Stimulated activated CD4-positive, alpha-beta T cell treated with anti-CD3 and anti-CD28 coated beads, Interleukin-15, amount 100 ng/mL, for 1 hour (primary cell): ENCODE measurements at places on chromosomes 7 and 10.

GRCh38 chr10:95414844-95415485 is 124.2 kb upstream of the PDLIM1 start:
- no peak for DNase-seq

GRCh38 chr7:87110778-87111177 is 41.5 kb upstream of the DMTF1 start:
- DNase-seq, result no peak

DNA sequence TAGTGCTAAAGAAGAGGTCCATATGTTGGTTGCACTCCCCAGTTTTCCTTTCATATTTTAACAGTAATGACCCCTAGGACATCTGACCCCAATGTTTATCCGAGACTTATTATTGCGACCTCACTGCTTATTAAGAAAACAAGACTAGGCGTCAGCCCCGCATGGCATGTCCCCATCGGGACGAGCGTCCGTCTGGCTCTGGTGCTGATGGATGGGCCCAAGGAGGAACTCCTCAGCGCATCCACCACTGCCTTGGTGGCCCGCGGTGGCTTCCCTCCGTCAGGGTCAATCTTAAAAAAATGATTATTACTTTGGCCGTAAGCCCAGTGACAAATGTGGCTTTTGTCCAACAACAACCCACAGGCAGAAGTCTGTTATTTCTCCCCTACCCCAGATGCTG is 40.1 kb upstream of the CXCL12 start:
- DNase-seq, result no peak

- no peak for DNase-seq
These were observed 472.8 kb upstream of the FZD8 start for GRCh38 chr10:36114913-36115312.

DNA sequence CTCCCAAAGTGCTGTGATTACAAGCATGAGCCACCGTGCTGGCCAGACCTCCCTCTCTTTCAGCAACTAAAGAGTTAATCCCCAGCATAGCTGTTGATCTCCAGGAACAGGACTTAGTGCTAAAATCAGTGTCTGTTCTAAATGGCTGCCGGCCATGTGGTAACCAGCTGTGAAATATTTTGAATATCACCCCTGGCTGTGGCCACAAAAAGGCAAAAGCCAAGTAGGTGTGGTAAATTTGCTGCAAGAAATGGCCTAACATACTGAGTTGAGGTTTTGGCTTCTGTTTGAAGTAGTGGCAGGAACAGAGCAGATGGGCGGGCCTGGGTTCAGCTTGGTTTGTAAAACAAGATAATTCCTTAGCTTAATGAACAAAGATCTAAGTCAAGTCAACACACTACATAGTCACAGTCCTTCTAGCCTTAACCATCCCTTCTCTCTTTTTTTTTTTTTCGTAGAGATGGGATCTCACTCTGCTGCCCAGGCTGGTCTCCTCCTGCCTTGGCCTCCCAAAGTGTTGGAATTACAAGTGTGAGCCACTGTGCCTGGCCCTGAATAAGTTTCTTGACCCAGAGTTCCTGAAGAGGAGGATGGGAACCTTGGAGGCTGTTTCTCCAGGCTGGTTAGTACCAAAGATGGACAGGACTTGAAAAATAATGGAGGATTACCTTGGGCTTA is 22.7 kb upstream of the AGFG2 start:
- peak; percentile 20 for DNase-seq
